ENCODE measurements at places on chromosomes 13 and 19.

- DNase-seq, result no peak
Observed at GRCh38 chr13:93147298-93147645, 79.3 kb upstream of the GPC6 start.

DNA sequence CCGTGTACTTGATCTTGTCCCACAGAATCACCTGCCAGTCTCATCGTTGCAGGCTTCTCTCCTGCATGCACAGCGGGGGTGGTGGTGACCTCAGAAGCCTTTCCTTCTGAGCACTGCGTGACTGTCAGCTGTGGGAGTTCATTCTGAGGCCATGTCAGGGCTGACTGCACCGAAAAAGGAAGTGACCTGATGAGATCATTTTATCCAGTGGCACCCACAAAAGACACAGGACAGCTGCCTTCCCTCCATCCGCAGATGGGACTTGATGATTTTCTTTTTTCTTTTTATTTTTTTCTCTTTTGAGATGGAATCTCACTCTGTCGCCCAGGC lies 89.7 kb downstream of the RAB20 start:
- no peak for DNase-seq

DNA sequence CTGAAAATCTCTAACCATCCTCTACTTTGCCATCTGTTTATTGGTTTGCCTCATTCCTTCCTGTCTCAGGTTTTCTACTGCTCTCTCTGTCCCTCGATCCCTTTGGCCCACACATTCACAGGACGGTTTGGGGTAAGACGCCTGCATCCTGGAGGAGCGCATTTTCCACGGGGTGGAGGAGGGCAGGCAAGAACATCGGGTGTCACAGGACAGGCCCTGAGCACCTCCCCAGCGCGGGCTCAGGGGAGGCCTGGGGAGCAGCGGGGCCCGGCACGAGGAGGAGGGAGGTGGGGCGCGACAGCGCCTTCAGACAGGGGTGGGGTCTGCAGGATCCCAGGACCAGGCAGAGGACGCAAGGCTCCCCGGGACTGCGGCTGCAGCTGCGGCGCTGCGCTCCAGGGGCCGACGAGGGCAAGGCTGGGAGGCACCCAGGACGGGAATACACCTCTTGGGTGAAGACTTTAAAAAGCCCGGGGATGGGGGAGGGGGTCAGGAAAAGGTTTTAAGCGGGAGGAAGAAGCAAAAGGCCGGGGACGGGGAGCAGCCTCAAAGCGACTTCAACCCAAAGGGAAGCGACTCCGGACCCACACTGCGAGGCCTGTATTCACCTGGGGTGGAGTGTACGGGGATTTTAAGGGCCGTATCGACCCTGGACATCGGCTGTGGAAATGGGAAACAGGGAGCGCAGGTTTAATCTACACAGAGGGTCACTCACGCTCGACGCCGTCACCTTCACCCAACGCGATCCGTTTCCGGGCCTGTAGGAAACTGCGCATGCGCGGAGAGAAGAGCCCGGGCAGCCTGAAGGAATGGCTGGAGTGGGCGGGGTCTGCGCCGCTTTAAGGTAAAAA lies at the start of gene ZNF415:
Gene ZNF415 (minus strand): TSS at position 770 of the 851 bp plus-strand sequence. CDS start 10,234 bp downstream, outside the sequence.
- DNase-seq, result peak; percentile 62

DNA sequence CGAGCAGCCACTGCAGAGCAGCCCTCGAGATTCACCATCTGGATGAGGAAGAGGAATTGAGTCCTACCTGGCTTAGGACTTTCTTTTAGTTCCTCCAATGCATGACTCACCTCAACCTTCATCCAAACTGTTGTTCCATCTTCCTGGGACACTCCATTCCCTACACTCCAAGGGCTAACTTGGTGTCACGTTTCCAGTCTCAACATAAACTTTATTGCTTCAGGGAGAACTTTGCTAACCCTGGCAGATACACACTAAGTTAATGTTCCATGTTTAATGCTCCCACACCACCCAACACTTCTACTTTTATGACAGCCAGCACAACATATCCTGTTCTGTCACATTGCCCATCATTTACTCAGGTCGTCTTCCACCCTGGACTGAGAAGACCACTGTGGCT lies 164.4 kb downstream of the RBM26 start:
- DNase-seq, result no peak

- no peak for DNase-seq
Observed at GRCh38 chr13:46675016-46675415, 121.9 kb downstream of the ESD start.

- no peak for DNase-seq
Observed at GRCh38 chr13:74190999-74191398, 56.8 kb upstream of the KLF12 start.

DNA sequence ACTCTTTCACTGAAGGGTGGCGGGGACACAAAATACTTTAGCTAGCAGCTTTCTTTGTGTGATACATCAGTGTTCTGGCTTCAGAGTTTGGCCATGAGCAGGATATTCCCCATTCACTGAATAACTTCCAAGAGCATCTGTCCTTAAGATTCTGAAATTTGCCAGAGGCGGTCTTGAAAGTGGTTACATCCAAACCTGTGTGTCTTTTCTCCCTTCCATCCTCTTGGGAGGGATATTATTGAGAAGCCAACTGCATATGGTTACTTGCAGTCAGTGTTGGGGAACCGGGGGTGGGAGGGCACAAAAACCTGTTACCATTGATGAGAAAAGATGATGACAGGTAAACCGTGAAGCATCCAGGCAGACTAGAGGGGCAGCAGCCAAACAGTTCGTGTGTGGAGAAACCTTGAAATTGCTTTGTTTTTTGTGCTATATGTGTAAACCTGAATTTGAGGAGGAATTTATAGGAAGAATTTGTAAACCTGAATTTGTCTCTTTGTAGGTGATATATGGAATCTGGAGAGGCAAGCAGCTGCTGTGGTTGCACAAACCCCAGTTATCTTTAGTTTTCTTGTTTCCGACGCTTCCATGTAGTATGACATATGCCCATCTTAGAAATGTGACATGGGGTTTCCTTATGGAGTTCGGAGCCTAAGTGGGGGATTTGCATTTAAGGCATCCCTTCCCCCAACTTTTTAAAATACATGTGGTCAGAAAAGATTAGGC lies 104.8 kb downstream of the WDFY2 start:
- DNase-seq, result no peak

- DNase-seq, result no peak
Observed at GRCh38 chr13:98557937-98558792, 18.7 kb downstream of the STK24 start.

- DNase-seq, result peak; percentile 26
Observed at GRCh38 chr13:20127562-20128458, 33.0 kb downstream of the GJA3 start.

- DNase-seq, result no peak
Observed at GRCh38 chr19:54208784-54209057, 8.1 kb downstream of the RPS9 start.

GRCh38 chr13:37491661-37492060 lies 106.9 kb downstream of the POSTN start:
- no peak for DNase-seq

GRCh38 chr13:62595976-62596375 lies 1180.3 kb upstream of the PCDH20 start:
- no peak for DNase-seq

DNA sequence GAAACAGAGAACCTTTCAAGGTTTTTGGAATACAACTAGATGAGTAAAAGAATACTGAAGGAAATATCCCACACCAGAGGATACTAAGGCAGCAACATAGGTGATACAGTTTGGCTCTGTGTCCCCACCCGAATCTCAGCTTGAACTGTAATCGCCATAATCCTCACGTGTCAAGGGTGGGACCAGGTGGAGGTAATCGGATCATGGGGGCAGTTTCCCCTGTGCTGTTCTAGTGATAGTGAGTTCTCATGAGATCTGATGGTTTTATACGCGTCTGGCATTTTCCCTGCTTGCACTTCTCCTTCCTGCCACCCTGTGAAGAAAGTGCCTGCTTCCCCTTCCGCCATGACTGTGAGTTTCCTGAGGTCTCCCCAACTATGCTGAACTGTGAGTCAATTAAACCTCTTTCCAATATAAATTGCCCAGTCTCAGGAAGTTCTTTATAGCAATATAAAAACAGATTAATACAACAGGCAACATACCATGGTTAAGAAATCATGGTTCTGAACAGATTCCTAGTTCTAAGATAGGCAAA lies 97.0 kb downstream of the ABCC4 start:
- DNase-seq, result no peak

DNA sequence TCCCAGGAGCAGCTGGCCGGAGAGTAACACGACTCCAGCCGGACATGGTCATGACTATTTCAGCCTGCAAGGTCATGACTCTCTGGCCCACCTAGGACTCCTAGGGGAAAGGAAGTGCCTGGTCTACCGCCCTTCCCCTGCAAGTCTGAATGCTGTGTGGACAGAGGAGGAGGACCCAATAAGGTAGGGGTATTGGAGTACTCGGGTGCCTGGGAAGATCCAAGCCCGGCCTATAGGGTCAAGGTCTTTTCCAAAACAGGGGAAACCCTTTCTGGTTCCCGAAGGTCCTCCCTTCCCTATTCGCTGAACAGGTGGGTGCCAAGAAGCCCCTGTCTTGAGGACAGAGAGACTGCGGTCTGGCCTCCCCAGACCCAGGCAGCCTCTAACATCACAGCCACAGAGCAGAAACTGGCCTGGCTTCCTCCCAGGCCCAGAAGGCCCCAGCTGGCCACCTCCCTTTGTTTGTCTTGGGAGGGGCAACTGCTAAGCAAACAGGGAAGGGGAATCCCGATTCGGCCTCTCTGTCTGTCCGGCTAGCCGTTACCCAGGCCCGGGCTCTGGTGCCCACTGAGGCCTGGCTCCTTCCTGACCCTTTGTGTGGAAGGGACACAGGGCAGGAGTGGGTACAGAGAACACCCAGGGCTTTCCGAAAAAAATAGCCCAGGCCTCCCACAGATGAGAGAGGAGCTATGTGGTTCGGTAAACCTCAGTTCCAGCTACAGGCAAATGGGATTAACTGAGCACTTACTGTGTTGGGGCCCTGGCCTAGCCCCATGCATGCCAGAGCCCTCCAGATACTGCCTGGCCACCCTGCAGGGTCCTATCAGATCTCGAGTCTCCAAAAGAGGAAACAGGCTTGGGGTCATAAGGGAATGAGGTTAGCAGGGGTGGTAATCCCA lies 5.2 kb upstream of the GRAMD1A start:
- DNase-seq, result no peak

DNA sequence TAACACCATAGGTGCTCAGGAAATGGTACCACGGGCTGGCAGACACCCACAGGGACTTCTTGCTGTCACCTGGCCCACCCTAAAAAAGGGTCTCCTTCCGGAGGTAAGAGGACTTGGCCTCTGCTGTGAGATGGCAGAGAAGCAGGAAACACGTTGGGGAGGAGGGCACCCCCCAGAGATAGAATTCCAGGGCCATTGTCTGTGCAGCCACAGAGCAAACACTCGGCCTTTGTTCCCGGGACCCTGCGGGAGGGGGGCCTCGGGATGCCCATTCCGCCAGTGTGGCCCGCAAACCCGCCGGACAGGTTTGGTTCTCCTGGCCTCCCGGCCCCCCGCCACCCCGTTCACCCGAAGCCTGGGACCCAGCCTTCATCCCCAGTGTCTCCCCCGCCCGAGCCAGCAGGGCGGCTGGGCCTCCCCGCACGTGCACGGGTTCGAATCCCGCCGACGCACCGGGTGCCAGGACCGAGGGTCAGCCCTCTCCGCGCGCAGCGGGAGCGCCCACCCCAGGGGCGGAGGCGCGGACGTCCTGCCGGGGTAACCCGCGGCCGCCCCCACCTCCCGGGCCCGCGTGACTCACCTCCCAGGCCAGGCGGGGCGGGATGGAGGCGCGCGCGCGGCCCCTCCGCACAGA lies 714 bp downstream of the PLPP2 start:
- DNase-seq, result no peak

DNA sequence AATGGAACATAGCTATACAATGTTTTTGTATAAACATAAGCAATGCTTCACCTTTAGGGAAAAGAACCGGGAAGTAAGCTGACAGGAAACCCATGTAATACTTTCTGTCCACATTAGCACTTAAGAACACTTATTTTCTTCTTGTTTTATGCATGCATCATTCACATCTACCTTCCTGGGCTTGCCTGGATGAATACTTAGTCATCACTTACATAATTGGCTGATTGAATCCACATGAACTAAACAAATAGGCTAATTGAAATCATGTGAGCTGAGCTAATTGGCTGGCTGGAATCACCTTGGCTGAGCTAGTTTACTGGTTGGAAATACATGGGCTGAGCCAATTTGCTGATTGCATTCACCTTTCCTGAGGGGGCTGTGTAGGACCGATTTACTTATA lies 78.8 kb downstream of the ZNF726 start:
- DNase-seq, result no peak

DNA sequence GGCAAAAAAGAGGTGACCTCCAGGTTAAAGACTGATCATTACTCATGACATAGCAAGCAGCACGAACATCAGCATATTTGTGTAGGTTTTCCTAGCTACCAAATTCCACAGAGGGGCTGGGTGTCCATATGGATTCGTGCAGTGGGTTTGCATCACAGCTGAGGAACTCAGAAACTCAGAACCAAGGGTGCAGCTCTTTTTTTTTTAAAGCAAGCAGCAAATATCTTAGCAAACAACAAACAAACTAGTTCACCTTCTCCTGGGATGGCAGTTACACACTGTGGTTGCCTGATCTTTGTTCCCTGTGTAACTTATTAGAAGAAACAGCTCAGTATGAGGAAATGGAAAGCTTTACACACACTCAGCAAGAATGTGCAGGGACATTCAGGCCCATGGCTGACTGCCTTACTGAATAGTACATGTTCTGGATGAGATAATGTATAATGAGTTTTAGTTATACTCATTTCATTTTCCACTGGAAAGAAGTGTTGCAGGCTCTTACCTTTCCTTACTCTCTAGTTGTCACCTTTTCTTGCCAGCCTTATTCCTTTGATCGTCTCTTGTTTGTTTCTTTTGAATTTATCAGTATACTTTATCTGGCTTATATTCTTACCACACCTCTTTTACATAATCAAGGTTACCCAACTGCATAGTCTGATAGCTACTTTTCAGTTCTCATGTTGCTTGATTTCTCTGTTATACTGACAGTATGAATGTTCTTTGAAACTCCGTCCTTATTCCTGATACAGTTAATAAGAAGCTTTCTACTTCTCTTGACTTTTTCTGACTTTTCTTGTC lies 4.3 kb downstream of the NDFIP2 start:
- DNase-seq, result no peak

DNA sequence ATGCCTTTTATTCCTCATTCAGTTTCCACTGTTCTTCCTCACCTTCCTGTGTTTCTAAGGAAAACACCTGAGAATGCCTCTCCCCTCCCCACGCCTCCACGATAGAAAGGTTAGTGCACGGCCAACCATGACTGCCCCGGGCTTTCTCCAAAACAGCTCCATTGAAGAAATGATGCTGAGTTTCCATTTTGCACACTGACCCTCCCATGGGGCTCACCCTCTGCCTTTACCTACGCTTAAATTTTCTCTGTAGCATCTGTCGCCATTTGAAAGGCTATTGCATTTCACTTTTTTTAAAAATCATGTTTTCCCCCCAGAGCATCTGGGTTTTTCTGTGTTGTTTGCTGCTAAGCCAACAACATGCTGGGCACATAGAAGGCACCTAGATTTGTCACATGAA lies 48.2 kb downstream of the ABCC4 start:
- no peak for DNase-seq

- no peak for DNase-seq
Observed at GRCh38 chr13:84136582-84136981, 254.3 kb upstream of the SLITRK1 start.

Data from omental fat pad (tissue), 4 donors.